ENCODE measurements at places on chromosomes 1 and 21.

- DNase-seq: no peak
These were observed 107.0 kb downstream of the PLXNA2 start for GRCh38 chr1:208137193-208137592.

- no peak for DNase-seq
These were observed 13.0 kb upstream of the MMEL1 start for GRCh38 chr1:2645776-2646175.

- DNase-seq: no peak
These were observed 5.5 kb upstream of the AGTRAP start for GRCh38 chr1:11730429-11730891.

GRCh38 chr1:88774151-88774556 lies 90.1 kb downstream of the PKN2 start:
- no peak for DNase-seq

- no peak for DNase-seq
These were observed 137.1 kb upstream of the KCND3 start for GRCh38 chr1:112126598-112126997.

GRCh38 chr1:90488451-90488850 lies 228.7 kb downstream of the BARHL2 start:
- no peak for DNase-seq

DNA sequence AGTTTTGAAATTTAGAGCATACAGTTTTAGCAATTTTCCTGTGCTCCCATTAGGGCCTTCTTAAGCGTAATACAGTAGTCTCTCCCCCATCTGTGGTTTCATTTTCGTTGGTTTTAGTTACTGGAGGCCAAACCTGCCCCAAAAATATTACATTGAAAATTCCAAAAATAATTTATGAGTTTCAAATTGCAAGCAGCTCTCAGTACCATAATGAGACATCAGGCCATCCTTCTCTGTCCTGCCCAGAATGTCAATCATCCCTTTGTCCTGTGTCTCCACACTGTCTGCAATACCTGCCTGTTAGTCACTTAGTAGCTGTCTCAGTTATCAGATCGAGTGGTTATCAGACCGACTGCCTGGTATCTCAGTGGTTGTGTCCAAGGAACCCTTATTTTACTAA lies 45.4 kb downstream of the ADSS2 start:
- no peak for DNase-seq

DNA sequence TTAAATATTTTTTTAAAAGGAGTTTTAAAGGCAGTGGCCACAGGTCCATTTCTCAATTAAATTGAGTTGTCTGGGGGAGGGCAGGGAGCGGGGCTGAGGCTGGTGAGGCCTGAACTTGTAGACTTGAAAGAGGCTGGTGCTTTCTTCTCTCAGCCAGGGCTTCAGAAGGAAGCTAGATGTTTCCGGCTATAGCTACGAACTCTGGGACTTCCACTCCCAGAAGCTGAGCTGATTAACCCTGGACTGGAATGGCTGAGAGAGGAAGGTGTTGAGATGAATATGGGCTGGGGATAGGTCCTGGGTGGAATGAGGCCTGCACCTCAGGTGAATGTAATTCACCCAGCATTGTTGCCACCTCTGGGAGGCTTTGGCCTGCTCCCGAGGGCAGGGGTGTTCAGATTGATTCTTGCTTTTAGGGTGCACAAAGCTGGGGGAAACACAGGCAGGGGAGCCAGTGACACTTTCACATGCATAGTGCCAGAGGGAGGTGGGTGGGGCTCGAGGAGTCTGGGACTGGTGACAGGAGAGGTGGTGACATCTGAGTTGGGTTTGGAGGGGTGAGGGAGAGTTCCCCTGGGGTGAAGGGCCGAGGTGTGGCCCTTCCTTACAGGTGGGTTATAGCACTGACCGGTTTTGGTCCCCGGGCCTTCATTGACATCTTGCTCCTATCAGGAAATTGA lies 18.2 kb downstream of the LDLRAP1 start:
- DNase-seq: no peak

GRCh38 chr1:222786121-222786520 lies 28.7 kb upstream of the DISP1 start:
- DNase-seq: no peak

GRCh38 chr1:213171711-213172110 lies 120.7 kb downstream of the RPS6KC1 start:
- DNase-seq: no peak

GRCh38 chr1:203378556-203379245 lies 27.8 kb upstream of the FMOD start:
- DNase-seq: no peak

- no peak for DNase-seq
These were observed 644.1 kb downstream of the LMO4 start for GRCh38 chr1:87972811-87973210.

All from NCI-H2081 (cell line).